Lung (tissue), 17 donors: ENCODE measurements at places on chromosomes 11 and 22.

- no peak within 1 kb of the TSS for H3K27ac ChIP-seq
- H3K27me3 ChIP-seq, result peaks cover 55% of the 10 kb centered on the region
- H3K4me3 ChIP-seq, result peak within 1 kb of the TSS; percentile 33
- H3K4me1 ChIP-seq, result no peaks in the 10 kb centered on the region
These were observed at the start of gene TPBGL for GRCh38 chr11:75240311-75241035. TPBGL (plus strand) TSS chr11:75240774; CDS start chr11:75241050, 276 bp downstream.

DNA sequence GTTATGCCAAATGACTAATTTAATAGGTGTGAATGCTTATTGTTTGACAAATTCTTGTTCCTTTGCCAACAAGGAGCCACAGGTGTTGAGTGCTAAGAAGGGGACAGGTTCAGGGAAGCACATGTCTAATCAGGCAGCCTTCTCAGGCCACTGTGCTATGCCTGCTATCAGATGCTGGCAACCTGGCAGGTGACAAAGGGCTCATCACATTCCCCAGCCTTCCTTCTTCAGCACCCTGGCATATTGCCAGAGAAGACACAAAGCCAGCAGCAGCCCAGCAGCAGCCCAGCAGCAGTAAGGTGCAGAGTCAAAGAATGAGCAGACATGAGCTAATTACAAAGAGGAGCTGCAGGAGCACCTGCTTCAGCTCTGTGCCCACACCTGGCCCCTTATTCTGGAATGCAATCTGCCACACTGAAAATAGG lies 68.2 kb downstream of the GUCY1A2 start:
- no peak overlapping the region for H3K4me3 ChIP-seq
- peak; percentile 12 for DNase-seq
- no peaks in the 10 kb centered on the region for H3K27me3 ChIP-seq
- H3K36me3 ChIP-seq, result no peaks in the 10 kb centered on the region
- H3K27ac ChIP-seq, result no peak overlapping the region

DNA sequence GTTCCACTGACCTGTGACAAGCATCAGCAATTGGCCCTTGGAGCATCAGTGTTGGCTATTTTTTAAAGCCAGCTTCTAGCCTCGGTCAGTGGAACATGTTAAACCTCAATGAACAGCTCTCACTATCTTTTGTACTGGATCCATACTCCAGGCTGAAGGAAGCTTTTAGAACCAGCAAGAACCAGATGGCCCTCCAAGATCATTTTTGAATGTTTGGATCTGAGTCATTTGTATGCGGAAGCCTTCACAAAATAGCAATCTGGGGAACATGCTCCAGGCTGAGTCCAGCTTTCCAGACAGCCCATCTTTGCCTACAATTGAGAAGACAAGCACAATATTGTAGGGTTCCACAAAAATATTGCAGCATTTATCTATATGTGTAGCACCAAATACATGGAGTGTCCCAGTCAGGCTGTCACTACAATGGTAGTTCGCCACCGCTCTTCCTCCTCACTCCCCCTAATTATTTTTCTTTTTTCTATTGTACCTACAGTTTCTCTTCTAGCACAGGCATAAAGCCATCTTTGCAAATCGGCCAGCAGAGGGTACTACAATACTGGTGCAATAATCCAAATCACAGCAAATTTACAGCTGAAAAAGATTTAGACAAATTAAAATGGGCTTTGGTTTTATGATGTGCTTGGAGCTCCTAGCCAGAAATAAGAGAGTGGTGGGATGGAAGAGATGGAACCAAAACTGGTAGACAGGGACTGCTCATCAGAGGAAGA lies 177.4 kb upstream of the BLID start:
- no peak overlapping the region for H3K27ac ChIP-seq
- H3K36me3 ChIP-seq, result no peaks in the 10 kb centered on the region
- H3K4me3 ChIP-seq, result no peak overlapping the region
- H3K4me1 ChIP-seq, result no peaks in the 10 kb centered on the region
- DNase-seq, result no peak
- no peaks in the 10 kb centered on the region for H3K27me3 ChIP-seq

DNA sequence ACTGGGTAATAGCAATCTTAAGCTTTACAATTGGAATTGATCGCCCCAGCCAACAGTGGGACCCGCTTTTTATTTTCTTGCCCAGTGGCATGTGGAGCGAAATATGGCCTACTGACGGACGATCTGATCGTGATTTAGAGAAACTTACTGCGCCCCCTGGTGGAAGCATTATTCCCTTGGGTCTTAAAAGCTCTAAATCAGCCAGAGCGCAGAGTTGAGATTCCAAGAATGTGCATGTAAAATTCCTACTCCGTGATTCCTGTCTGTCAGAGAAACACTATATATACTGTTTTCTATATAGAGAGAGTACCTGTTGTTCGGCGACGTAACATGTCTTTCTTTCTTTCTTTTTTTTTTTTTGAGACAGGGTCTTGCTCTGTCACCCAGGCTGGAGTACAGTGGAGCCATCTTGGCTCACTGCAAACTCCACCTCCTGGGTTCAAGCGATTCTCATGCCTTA lies 3.7 kb upstream of the DPF2 start:
- no peaks in the 10 kb centered on the region for H3K27me3 ChIP-seq
- peaks cover under 1% of the 10 kb centered on the region for H3K4me1 ChIP-seq

- DNase-seq, result no peak
- peaks cover 48% of the 10 kb centered on the region for H3K4me1 ChIP-seq
- peak overlapping the region; percentile 65 for H3K4me3 ChIP-seq
- peak overlapping the region; percentile 81 for H3K27ac ChIP-seq
These were observed 2.0 kb downstream of the CDKN1C start for GRCh38 chr11:2883640-2883978.

DNA sequence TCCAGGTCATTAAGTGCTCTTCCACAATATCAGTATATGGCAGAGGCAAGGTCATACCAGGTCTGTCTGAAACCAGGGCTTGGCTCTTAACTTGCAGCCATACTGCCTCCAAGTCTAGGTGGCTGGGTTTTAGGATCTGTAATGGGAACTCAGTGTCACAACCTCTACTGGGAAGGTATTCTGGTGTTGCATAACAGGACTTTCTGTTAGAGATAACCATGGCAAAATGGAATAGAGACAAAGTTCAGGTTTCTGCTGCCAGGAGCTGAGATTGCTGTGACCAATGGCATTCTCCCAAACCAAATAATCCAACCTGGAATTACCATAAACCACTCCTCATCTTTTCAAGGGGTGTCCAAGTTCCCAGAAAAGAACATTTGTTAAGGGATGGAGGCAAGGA lies 6.8 kb upstream of the SAA1 start:
- H3K36me3 ChIP-seq, result no peaks in the 10 kb centered on the region
- H3K27ac ChIP-seq, result no peak overlapping the region
- H3K27me3 ChIP-seq, result no peaks in the 10 kb centered on the region
- H3K4me3 ChIP-seq, result no peak overlapping the region

GRCh38 chr22:32760815-32761214 lies 40.7 kb upstream of the TIMP3 start:
- no peaks in the 10 kb centered on the region for H3K27me3 ChIP-seq
- no peak for DNase-seq
- H3K27ac ChIP-seq, result peak overlapping the region; percentile 58
- no peaks in the 10 kb centered on the region for H3K4me1 ChIP-seq

DNA sequence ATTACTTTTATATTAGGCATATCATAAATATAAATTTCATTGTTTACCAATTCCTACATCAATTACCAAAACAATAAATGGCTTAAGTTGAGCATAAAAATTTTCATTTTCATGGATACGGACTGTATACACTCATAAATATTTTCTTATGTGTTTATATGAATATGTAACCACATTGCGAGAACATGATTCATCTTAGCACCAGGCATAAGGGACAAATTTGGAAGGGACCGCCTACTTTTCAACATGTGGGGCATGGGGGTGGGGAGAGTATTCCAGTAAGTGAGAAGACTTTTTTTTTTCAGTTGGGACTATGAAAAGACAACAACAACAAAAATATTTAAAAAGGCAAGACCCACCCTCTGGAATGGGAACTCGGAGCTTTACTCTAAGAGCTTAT lies 296.1 kb downstream of the RAB38 start:
- no peaks in the 10 kb centered on the region for H3K27me3 ChIP-seq
- no peak for DNase-seq
- no peak overlapping the region for H3K4me3 ChIP-seq
- H3K4me1 ChIP-seq, result no peaks in the 10 kb centered on the region
- no peak overlapping the region for H3K27ac ChIP-seq

GRCh38 chr22:38125038-38125610 lies 14.6 kb upstream of the BAIAP2L2 start:
- no peaks in the 10 kb centered on the region for H3K4me1 ChIP-seq
- H3K27me3 ChIP-seq, result no peaks in the 10 kb centered on the region
- no peaks in the 10 kb centered on the region for H3K36me3 ChIP-seq
- no peak for DNase-seq
- H3K4me3 ChIP-seq, result no peak overlapping the region
- H3K27ac ChIP-seq, result no peak overlapping the region

DNA sequence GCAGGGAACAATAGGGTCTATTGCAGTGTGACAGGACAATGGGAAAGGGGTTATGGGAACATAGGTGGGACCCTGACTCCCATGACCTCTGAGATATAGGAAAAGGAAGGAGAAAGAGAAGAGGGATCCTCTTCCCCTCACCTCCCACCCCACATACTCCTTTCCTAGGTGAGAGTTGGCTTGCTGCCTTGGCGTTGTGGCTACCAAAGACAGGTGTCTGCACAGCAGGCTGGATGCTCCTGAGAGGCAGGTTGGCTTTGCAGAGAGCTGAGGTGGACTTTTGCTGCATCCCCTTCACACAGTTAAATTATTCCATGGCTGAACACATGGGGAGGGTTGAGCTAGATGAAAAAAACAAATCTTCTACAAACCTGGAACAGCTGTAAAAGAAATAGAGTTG lies 80.7 kb downstream of the SYT9 start:
- H3K27ac ChIP-seq, result no peak overlapping the region
- DNase-seq, result no peak
- no peaks in the 10 kb centered on the region for H3K36me3 ChIP-seq
- no peak overlapping the region for H3K4me3 ChIP-seq

GRCh38 chr22:40026641-40027040 lies 31.9 kb downstream of the FAM83F start:
- no peak overlapping the region for H3K27ac ChIP-seq
- H3K4me3 ChIP-seq, result no peak overlapping the region
- H3K27me3 ChIP-seq, result no peaks in the 10 kb centered on the region
- DNase-seq, result no peak
- H3K36me3 ChIP-seq, result no peaks in the 10 kb centered on the region
- H3K4me1 ChIP-seq, result no peaks in the 10 kb centered on the region

- H3K4me1 ChIP-seq, result no peaks in the 10 kb centered on the region
- no peaks in the 10 kb centered on the region for H3K36me3 ChIP-seq
- no peak for DNase-seq
- H3K4me3 ChIP-seq, result no peak overlapping the region
These were observed 927.4 kb downstream of the BRD1 start for GRCh38 chr22:48900327-48900597.

GRCh38 chr11:14774721-14775120 lies 117.3 kb downstream of the CYP2R1 start:
- no peaks in the 10 kb centered on the region for H3K27me3 ChIP-seq
- no peak overlapping the region for H3K4me3 ChIP-seq
- no peak overlapping the region for H3K27ac ChIP-seq
- H3K4me1 ChIP-seq, result no peaks in the 10 kb centered on the region

DNA sequence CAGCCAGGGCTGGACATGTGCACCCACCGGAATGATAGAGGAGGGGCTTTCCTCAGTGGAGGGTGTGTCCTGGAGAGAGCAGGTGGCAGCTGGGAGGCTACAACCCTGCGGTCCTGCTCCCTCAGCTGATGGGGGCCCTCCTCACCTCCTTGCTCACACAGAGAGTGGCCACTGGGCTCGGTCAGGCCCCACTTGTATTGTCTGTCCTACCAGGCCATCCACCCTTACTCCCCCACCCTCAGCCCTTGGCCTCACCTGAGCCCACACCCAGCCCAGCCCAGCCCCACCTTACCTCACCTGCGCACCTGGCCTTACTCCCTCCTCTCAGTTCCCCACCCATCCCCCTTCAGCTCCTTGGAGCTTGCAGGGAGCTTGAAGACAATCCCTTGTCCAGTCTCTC lies 3.1 kb downstream of the TRPM5 start:
- H3K27ac ChIP-seq, result no peak overlapping the region
- H3K36me3 ChIP-seq, result no peaks in the 10 kb centered on the region
- DNase-seq, result no peak
- H3K4me1 ChIP-seq, result no peaks in the 10 kb centered on the region

DNA sequence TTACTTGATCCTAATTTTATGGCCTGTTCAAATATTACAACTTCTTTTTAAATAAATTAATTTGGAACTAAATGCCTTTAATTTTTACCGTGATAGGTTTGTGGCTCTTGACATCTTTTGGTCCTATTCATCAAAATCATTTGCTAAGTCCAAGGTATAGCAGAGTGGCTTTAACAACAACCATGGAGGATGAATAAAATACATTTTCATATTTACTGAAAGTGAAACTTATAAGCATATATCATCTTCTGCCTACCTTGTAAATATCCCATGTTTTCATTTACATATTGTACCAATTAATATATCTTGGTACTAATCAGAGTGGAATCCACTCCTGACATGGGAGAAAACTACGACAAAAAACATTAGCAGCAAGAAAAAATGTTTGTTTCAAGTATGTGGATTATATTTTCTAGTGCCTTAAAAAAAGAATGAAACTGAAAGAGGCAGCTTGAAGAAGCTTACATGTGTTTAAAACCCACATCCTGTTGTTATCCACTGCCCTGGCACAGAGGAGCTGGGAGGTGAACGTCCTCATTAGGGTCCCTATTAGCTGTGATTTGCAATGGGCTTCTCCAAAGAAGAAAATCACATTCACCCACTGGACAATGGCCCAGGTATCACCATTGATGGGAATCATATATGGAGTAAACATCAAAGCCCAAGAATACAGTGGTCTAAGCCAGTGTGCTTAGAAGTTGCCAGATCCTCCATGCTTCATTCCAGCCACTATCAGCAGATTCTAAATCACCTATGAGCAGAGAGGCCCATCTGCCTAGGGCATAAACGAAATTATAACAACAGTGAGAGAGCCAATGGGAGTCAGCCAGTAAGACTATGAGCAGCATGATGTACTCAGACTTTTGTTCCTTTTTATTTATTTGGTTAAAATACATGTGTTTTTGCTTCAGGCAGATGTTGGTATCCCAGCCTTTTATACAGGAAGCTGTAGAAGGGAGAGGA lies 84.7 kb downstream of the MAML2 start:
- DNase-seq, result no peak
- no peak overlapping the region for H3K4me3 ChIP-seq
- peaks cover 38% of the 10 kb centered on the region for H3K4me1 ChIP-seq
- no peaks in the 10 kb centered on the region for H3K36me3 ChIP-seq
- no peak overlapping the region for H3K27ac ChIP-seq

DNA sequence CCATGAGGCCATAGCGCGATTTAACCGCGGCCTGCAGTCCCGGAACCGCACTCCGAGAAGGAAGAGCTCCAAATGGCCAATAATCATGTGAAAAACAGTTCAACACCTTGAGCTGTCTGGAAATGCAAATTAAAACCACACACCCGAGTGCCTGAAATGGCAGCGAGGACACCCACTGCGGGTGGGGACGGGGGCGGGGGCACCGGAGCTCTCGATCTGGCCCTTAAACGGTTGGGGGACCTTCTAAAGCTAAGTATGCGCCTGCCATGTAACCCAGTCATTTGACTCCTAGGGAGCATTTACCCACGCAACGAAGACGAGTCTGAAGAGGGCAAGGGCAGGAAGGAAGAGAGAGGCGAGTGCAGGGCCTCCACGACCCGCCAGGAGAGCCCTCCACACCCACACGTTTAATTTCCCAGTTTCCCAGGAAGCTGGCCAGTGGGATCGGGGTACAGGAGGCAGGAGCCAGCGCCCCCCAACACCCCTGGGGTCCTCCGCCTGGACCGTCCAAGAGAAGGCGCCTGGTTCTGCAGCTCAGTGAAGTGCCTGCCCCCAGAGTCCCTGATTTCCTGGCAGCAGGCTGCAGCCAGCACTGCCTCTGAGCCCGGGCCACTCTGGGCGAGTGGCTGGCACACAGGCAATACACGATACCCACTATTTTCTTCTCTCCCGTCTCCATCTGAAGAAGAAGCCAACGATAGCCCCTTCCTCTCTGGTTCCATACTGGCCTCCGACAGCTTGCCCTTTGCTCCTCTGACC lies 1.7 kb downstream of the TTLL8 start:
- no peaks in the 10 kb centered on the region for H3K27me3 ChIP-seq
- no peak for DNase-seq
- H3K36me3 ChIP-seq, result no peaks in the 10 kb centered on the region
